ENCODE measurements at places on chromosomes 5 and 9.

DNA sequence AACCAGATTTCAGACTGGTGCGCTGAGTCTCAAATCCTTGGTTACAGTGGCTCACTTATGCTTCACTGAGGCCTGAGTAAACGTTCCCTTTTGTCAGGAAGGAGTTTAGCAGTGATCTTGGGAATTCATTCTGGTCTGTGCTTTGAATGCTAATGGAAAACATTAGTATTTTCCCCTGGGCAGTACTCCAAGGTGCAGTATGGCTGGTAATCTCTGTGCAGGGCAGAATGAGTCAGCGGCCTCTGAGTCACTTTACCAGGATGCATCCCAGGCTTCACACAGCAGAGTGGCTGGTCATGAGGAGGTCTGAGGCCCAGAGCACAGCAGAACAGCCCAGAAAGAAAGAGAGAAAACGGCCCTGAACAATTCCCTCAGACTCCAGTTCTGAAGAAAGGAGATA, 54.0 kb downstream of the PCA3 start:
- no peak for DNase-seq

DNA sequence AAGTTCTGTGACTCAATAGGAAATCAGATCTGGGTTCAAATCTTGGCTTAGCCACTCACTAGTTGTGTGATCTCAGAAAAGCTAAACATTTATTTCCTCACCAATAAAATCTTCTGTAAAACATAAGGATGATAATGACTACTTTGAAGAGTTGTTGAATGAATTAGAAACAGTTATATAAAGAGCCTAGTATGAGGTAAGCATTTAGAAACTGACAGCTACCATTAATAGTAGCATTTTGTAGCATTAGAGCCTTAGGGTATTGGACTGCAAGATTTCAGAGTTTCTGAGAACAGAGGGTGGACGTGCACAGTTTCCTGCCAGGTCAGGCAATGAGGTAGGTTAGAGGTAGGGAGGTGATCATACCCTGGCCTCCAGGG, 293.2 kb downstream of the CWC27 start:
- DNase-seq, result no peak

DNA sequence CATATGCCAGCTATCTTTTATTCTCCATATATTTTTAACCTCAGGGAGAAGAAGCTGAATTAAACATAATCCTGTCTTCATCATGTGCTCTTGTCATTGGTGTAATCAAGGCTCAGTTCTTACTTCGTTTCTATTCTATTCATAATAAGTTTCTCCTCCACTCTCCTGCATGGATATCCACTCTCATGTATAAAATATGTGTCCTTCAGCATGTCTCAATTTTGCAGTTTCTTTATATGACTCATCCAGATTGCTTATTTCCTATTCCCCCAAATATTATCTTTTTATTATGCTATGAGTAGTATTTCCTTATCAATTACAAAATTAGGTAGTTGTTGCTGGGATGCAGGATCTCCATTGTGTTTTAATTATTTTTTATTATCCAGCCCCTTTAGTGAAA, 643.7 kb upstream of the ACO1 start:
- no peak for DNase-seq

DNA sequence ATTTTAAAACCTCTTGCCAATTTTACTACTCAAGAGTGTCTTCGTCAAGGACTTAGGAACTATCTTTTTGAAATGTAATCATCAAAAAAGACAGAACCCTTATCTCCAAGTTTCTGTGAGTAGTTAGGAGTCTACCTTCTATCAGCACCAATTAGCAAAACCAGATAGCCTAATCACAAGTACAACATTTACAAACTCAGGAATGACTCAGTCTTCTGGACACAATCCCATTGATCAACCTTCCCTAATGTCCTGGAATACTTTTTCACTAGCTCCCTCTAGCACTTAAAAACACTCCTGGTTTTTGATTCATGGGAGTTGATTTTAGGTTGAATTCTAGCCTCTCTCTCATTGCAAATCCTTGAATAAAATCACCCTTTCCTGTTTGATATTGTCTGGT, 680.7 kb downstream of the PRR16 start:
- DNase-seq, result no peak

GRCh38 chr5:149063017-149063687, at the start of gene SH3TC2:
SH3TC2 (minus strand) TSS chr5:149063062; CDS start chr5:149063022, 40 bp downstream.
- DNase-seq, result no peak

- DNase-seq, result no peak
These were observed 8.5 kb upstream of the ENDOG start for GRCh38 chr9:128809831-128810230.

- no peak for DNase-seq
These were observed 93.3 kb upstream of the ZNF366 start for GRCh38 chr5:72600391-72600981.

GRCh38 chr9:21711504-21711903, 90.9 kb upstream of the MTAP start:
- no peak for DNase-seq

DNA sequence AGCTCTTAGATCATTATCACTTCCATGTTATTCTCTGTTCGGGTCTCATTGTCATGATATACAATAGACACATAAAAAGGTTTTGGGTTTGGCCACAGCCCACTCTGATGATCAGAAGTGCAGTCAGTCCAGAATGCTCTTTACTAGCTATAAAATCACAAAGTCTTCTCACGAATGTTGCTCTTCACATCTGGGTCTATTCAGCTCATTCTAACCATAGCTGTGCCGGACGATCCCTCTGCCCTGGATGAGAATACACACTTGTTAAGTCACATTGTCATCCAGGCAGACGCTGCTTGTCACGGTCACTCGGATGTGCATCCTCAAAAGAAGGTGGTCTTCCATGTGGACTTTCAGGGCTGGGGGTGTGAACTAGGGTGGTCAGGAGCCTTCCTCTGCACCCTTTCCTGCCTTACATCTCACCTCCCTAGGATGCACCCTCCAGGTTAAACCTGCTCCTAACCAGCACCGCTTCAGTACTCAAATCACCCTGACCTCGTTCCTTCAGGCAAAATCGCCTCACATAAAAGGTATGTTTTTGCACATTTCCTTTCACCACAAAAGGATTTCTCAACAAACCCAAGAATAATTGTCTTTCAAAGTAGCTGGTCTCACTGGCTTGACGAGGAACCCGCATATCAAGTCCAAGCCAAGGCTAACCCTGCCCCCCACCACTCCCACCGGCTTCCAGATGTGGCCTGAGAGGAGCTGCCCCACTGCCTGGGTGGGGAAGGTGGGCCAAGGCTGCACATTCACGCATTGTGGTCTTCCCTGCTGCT, 21.9 kb downstream of the ANKH start:
- no peak for DNase-seq

Measured in cerebellar nuclear complex (tissue), 1 donor.